ENCODE measurements at places on chromosomes 4 and X.

GRCh38 chr4:79311279-79311678, 14.6 kb downstream of the NAA11 start:
- no peak for DNase-seq

DNA sequence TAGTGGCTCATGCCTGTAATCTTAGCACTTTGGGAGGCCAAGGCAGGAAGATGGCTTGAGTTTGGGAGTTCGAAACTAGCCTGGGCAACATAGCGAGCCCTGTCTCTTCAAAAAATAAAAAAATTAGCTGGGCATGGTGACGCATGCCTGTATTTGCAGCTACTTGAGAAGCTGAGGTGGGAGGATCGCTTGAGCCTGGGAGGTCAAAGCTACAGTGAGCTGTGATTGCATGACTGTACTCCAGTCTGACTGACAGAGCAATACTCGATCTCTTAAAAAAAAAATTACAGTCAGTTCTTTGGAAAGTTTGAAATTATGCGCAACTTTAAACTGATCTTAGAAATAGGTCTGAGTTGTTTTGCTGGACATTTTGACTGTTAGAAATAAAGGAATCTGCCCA, 55.8 kb downstream of the DOCK11 start:
- DNase-seq, result no peak

DNA sequence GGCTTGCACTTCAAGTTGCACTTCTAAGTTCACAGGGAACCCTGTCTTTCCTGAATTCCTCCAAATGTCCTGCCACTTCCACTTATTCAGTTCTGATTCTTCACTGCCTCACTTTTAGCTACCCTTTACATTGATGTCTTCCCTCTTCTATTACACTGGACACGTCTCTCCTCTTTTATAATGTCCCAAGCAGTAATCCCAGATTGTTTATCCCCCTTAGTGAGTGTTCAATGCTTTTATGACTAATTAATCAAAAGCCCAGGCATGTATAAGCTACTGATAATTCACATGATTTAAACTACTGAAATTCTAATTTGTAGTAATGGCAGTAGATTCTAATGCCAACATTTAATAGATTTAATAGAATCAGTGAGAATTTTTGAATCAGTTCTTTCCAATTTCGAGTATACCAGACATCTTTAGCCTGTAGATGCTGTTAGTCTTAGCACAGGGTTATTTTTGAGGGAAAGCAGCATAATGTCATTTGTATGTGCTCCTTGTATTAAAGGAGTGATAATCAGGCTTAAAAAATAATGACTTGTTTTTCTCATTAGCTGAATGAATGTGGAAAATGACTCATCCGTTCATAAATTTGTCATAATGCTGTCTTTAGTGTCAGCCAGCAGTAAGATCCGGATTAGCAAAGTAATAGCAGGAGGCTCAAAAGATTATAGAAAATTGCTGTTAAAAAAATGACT, 703.1 kb downstream of the CENPC start:
- DNase-seq, result no peak

- no peak for DNase-seq
Measured at GRCh38 chr4:118703118-118703517, 17.9 kb downstream of the METTL14 start.

GRCh38 chr4:108355186-108355901, 186.6 kb upstream of the LEF1 start:
- no peak for DNase-seq

DNA sequence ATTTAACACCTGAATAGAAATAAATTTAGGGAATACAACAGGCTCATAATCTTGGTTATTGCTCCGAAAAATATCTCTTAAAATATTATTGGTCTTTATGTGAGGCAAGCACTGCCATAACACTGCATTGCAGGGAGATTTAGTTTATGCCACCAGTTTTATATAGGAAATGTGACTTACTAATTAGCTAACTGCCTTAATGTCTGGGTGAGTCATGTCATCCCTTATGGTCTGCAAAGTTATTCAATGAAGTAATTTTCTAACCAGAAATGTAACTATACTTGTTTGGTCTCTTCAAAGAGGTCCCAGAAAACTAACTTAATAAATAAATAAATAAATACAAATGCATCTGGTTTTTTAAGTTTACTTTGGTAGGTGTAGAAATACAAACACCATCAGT, 597.2 kb downstream of the GALNTL6 start:
- DNase-seq, result no peak

DNA sequence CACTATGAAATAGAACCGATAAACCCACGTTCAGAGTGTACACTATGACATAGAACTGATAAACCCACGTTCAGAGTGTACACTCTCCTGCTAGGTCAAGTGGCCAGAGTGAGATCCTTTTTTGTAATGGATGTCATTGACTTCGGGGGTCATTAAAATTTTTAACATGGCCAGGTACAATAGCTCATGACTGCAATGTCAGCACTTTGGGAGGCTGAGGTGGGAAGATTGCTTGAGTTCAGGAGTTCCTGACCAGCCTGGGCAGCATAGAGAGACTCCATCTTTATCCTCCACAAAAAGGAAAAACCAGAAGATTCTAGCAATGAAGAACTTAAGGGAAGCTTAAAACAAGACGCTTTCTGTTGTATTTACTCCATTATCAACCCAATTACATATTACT, 439.7 kb upstream of the FRG1 start:
- no peak for DNase-seq

DNA sequence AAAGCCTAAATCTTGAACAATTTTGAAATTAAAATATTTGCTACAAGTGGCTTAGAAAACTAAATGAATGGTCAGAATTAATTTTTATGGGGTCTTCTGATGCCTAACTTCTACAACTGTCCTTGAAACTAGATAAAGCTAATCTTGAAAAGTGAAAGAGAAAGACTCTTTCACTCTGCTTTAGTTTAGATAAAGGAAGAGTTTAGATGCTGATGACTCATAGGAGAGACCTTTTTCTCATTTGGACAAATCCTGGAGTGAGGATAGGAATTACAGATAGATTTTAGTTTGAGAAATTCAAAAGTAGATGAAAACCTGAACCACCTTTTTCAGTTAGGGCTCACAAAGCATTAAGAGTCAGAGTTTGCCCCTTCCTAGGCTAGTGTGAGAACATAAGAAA, 342.3 kb upstream of the GRID2 start:
- no peak for DNase-seq

DNA sequence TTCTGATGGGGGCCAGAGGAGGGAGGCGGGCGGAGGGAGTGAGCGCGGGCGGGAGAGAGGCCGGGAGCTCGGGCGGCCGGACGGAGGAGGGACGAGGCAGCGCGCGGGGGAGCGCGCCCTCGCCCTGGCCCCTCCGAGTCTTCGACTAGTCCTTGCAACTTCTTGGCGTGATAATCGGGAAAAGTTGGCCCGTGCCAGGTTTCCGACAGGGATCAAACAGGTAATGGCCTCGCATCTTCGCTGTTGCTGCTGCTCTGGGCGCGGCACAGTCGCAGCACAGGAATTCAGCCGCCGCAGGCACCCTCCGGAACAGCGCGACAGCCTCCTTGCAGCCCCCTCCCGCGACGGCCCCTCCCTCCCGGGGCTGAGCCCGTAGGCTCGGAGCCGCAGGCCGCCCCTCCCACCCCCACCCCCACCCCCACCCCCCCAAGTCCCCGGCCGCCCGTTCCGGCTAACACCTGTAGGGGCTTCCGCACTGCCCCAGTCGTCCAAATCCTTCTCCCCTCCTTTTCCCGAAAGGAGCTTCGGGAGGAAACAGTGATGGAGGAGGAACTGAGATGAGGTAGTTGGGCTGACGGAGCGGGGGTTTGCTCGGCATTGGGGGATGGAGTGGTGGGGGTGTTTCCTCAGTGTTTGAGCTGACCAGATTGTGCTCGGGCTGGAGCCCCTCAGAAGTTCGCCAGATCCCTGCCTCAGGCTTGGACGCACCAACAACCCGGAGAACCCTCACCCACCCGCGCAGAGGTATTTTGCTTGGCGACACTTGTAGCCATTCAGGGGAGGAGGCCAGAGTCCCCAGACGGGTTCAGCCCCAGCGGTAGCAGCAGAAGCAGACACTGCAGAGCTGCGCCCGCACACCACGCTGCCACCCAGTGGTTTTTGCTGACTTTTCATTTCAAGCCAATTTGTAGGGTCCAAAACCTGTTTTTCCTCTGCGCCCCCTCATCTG, at the start of gene FGF13:
TSS of gene FGF13 (minus strand) at position 319 of the 949 bp plus-strand sequence. CDS start 714 bp downstream, outside the sequence.
- DNase-seq, result peak; percentile 63

DNA sequence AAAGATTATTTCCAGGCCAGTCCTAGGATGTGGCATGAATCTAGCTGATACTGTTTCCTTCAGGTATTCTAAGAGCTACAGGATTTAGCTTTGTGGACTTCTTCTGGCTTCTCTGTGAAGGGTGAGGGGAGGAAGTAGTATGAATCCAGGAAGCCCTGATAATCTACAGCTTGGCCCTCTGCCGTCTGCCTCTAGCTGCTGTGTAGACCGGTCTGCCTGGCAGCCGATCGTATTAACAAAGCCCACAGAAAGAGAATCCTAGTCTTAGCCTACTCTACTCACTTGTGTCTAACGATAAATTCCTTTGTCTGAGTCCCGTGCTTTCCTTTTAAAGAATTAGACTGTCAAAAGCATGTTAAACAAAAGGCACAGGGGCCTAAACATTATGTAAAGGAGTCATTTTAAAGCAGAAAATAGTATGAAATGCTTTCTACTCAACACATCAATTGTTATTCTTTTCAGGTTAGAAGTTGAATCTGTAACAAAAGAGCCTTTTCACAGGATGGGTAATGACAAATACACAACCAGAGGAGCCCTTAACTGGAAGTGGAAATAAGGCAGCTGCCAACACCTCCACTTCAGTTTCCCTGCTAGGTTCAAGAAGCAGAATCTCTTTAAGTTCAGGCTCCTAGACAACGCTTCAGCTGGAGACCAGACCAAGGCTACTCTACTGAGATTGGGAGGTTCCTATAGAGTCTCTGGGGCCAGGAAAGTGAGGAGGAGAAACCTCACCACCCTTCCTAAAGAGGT, 48.9 kb upstream of the UCP1 start:
- peak; percentile 22 for DNase-seq

GRCh38 chr4:187608001-187608421, 387.6 kb upstream of the ZFP42 start:
- DNase-seq, result no peak

Measured in GM23338 (cell line).